ENCODE measurements at places on chromosomes 16 and 17.

GRCh38 chr17:80145076-80146075 is 1.6 kb downstream of the EIF4A3 start:
- DNase-seq, result peak; percentile 24

GRCh38 chr17:65261682-65262636 is 124.8 kb downstream of the RGS9 start:
- DNase-seq, result no peak

GRCh38 chr16:70520612-70521297 is 2.6 kb downstream of the COG4 start:
- peak; percentile 35 for DNase-seq

GRCh38 chr16:591231-591630 is 1.4 kb downstream of the RAB40C start:
- DNase-seq, result no peak

DNA sequence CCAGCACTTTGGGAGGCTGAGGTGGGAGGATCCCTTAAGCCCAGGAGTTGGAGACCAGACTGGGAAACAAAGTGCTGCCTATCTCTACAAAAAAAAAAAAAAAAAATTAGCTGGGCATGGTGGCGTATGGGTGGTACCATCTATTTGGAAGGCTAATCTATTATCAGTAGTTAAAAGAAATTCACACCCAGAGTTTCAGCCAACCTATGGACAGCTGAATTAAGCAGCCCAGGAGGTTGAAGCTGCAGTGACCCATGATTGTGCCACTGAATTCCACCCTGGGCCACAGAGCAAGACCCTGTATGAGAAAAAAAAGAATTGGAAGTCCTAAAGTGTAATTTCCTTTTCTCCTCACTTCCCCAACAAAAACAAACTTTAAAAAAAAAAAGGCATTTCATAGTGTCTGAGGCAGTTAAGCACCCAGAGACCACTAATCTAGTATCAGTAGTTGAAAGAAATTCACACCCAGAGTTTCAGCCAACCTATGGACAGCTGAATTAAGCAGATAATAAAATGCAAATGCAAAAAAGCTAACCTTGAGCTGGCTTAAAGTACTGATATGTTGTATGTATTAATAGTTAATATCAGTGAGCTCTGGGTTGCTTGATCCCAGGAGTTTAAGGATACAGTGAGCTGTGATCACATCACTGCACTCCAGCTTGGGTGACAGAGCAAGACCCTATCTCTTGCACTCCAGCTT is 18.1 kb downstream of the CLTC start:
- no peak for DNase-seq
